ENCODE measurements at places on chromosomes 2 and 18.

DNA sequence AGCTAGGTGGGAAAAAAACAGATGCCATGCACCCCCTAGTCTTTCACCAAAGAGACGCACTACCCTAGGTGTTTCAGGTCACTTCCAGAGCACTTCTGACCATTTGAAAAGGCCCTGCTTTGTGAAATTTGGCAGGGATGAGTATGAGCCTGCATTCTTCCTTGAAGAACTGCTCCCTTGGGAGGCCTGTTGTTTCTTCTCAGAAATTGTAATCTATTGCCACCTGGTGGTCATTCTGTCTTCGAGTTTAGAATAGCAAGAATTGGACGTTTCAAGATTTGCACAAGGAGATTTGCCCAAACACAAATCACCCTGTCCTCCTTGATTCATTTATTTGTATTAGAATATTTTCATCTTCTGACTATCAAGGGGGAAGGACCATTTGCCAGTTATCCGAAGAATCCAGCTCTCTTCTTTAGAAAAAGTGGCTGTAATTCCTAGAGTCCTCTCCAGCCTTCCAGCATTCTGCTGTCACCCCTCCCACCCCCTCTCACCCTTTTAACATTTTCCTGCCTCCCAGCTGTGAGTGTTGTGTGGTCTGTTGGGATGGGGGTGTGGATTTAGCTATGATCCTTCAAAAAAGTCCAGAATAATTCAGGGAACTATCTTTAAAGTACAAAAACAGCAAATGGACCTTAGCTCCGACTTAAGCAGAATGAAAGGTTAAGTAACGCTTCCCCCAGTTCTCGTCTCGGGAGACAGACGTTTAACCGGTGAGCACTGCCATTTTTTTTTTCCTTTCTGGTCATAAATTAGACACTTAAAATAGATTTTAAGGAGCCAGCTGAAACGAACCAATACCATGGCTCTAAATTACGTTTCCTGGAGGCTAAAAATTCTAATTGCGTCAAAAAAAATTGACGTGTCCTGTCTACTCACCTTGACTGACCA, 3.7 kb upstream of the GAD1 start:
- no peak for DNase-seq

DNA sequence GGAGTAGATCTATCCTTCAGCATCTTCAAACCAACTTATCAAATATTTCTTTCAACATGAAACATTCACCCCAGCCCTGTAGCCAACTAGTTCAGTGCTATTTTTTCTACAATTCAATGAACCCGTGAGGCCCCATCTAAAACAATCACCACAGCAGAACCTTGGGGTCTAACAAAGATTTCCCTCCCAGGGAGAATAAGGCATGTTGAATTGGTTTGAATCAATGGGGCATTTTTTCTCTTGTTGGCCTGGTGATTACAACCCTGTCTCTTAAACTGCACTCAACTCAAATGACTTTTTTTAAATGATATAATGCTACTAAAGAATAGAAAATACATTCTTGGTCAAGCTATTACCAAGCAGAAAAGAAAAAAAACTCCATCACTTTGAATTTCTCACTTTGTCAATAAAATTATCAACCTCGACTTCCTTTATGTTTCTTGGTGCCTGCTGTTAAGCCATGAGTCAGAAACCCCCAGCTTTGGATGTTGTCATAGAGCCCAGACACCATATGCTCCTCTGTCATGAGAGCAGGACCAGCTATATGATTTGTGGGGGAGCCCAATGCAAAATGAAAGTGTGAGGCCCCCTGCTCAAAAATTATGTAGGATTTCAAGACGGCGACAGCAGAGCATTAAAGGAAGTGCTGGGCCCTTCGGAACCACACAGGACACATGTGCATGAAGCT, 282.4 kb downstream of the MEIS1 start:
- no peak for DNase-seq

GRCh38 chr2:29014811-29015421, 33.8 kb downstream of the TOGARAM2 start:
- no peak for DNase-seq

DNA sequence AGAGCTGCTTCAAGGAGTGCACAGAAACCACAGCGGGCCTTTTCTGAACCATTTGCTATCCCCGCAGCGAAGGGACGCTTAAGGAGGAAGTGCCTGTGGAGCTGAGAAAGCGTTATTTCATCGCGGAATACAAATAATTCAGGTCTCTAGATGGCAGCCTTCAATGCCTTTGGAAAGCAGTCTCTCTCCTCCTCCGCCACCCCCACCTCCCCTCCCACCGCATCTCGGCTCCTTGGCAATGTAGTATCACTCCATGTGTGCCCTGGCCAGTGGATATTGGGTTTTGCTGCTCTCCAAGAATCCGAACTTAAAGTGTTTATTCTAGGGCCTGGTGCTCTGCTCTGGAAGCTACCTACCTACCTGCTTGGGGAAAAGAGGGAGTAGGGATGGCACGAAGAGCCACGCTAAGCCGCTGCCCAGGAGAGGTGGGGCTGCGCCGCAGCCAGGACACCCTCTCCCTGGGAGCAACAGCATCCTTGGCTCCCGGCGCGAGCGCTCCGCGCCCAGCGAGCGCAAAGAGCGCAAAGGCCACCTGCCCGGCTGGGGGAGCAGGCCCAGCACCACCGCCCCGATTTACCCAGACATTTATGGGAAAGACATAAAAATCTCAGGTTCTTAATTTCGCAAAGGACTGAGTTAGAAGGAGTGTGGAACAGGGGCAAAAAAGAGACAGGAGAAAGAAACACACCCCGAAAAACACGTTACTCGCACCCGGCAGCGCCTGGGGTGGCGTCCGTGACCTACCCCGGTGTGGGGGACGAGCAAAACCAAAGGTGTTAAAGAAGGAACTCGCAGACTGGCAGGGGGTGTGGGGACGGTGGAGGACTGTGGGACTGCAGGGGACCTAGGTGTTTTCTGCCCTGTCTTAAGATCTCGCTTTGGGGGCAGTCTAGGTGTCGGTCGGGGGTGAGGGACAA, 1.0 kb downstream of the SPHKAP start:
- DNase-seq, result no peak

DNA sequence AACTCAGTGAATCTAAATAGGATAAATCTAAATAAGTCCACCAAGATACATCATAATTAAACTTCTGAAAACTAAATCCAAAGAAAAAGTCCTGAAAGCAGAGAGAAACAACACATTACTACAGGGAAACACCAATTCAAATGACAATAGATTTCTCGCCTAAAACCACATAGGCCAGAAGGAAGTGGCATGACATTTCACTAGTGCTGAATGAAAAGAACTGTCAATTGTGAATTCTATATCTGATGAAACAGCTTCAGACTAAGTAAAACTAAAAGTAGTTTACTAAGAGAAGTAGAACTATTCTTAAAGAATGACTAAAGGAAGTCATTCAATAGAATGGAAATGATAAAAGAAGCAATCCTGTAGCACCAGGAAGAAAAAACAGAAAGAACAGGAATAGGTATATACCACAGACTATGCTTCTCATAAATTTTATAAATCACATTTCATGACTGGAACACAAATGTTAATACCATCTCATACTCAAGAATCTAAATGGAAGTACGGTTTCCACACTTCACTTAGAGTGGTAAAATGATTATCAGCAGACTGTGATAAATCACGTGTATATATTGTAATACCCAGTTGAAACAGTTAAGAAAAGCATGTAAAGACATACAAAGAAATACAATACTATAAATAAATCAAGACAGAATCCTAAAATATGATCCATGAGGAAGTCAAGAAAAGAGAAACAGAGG, 46.4 kb downstream of the ASXL2 start:
- DNase-seq, result no peak

- no peak for DNase-seq
Measured at GRCh38 chr2:12057436-12058166, 311.2 kb downstream of the LPIN1 start.

DNA sequence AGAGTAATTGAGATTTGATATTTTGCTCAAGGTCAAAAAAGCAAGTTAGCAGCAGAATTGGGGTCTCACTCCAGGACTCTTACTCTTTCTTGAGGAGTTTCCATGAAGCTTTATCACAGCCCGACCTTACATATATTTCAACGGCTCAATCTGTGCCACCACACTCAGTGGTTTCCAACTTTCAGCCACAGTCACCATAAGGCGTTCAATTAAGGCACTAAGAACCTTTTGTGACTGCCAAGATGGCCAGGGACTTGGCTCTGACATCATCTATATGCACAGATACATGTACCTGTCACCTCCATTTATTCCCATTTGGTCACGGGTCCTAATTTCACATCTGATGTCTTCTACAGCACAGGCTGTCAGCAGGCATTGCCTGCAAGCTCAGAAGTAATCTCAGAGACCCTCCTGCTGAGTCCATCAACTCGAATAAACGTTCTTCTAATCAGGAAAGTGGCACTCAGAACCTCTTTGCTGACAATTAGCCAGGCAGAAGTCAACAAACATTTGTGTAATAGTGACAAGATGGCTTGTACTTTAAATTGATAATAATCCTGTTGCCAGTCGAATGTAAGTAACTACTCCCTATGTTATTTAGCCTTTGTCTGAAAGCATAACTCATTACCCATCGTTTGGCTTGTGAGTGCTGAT, 16.1 kb downstream of the DYTN start:
- no peak for DNase-seq

GRCh38 chr18:37564711-37565100, 892 bp downstream of the CELF4 start:
- DNase-seq, result peak; percentile 59
